ENCODE measurements at places on chromosomes 16 and 17.

- peak; percentile 49 for DNase-seq
Measured at GRCh38 chr17:73189417-73190099, 3.3 kb upstream of the COG1 start.

- DNase-seq: no peak
Measured at GRCh38 chr16:20675488-20676267, 21.8 kb downstream of the ACSM1 start.

DNA sequence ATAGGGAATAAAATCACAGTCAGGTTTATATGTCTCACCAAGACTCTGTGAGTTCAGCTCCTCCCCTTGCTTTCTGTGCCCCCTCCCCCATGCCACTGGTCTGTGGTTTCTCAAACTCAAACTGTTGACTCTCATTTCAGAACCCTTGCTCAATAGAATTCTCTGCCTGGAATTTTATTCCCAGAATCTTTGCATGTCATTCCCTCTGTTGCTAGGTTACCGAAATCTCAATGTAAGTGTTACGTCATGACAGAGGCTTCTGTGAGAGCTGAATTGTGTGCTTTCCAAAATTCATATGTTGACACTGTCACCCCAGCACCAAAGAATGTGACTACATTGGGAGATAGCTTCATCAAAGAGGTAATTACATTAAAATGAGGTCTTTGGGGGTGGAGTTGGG, 1938.8 kb downstream of the TP53TG3F start:
- no peak for DNase-seq

GRCh38 chr17:50865060-50865867, 890 bp downstream of the TOB1 start:
- peak; percentile 38 for DNase-seq

- no peak for DNase-seq
Measured at GRCh38 chr17:67411397-67411796, 34.3 kb downstream of the PITPNC1 start.

DNA sequence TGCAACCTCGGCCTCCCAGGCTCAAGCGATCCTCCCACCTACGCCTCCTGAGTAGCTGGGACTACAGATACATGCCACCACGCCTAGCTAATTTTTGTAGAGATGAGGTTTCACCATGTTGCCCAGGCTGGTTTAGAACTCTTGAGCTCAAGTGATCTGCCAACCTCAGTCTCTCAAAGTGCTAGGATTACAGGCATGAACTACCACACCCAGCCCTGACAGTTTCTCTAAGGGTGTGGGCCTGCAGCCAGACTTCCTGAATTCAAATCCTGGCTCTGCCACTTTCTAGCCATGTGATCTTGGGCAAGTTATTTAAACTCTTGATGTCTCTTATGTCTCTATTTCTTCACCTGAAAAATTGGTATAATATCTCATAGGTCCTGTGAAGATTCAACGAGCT, 5.6 kb downstream of the CUEDC1 start:
- DNase-seq: no peak

- no peak for DNase-seq
Measured at GRCh38 chr16:11706180-11706742, 36.4 kb downstream of the TXNDC11 start.

DNA sequence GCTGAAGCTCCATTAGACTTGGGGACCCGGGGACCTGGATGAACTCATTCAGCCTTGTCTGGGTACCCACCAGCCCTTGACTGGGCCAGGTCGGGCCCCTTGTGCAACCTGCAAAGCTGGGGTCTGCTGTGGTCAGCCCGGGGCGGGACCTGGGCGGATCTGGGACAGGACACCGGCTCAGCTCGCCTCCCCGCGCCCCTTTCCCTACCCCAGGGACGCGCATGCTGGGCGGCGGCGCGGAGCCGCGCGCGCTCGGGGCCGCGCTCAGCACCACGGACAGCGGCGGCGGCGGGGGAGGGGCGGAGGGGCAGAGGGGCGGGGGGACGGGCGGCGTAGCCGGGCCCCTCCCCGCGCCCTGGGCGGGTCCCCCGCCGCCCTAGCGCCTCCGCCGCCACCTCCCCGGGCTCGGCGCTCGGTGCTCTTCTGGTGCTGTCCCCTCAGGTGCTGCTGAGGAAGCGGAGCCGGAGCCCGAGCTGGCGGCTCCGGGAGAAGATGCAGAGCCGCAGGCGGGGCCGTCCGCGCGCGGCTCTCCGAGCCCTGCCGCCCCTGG, 7.4 kb downstream of the ACD start:
- DNase-seq: no peak

DNA sequence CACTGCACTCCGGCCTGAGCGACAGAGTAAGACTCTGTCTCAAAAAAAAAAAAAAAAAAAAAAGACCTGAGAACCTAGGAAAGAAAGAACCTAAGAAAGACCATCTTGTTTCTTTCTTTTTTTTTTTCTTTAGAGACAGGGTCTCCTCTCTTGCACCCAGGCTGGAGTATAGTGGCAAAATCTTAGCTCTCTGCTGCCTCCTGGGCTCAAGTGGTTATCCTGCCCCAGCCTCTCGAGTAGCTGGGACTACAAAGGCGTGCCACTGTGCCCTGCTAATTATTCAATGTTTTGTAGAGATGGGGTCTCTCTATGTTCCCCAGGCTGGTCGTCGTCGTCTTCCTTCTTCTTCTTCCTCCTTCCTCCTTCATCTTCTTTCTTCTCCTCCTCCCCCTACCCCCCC, 7.8 kb upstream of the BIRC5 start:
- no peak for DNase-seq

DNA sequence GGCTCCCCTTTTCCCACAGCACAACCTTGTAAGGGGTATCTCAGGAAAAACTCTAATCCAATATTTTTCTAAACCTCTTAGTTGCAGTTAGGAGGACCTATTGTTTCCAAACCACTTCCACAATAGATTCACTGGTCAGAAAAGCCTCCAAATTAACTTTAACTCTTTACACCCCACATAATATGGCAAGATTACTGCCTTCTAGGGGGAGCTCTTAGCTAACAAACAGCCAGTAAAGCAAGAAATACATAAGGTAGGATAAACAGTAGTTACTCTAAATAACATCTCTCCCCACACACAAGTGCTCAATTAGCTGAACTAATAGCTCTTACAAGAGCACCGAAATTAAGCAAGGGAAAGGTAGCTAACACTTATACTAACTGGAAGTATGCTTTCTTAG, 192.1 kb upstream of the KIF2B start:
- no peak for DNase-seq

- DNase-seq: no peak
Measured at GRCh38 chr17:16123531-16123930, 91.8 kb downstream of the NCOR1 start.

DNA sequence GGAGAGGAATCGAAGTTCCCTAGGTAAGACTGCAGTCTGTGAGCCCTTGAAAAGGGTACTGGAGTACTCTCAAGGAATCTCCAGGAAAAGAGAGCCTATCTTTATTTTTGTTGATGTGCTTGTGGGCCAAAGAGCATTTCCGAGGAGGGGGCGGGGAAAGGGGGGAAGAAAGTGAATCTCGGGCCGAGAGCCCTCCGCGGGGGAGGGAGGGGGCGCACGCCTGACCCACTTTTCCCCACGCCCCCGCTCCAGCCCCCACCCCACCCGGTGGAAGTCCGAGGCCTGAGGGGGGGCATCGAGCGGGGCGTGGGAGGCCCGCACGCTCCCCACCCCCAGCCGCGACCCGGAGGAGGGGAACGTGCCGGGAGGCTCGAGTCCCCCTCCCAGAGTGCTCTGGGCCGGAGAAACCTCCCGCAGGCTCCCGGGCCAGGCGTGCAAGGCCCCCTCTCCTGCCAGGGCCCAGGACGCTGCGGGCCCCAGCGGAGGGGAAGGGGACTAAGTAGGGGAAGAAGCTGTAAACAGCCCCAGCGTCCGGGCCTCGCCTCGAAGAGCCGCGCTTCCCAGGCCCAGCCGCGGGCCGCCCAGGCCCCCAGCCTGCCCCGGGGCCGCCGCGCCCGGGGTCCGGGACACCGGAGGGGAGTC, 444 bp downstream of the HELZ start:
- DNase-seq: no peak

DNA sequence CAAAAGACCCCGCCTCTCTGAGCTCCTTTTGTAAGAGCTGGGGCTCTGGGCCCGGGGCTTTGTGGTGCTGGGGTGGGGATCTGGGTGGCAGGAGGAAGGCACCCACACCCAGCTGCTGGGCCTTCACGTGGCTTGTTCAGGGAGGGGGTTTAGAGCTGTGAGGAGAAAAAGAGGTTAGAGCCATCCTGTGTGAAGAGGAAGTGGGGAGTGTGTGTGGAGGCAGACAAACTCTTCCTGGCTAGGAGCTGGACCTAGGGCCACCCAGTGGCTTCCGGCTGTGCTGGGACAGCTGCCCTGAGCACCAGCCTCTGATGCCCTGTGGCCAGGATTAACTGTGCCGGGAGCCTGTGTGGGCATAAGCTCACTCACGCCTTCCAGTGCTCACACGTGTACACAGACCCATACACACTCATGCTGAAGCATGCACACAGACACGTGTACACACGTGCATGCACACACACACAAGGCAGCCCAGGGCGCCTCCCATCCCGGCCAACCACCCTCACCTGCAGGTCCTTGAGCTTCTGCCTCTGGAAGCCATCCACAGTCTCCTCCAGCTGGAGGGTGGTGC, 7.4 kb downstream of the CIBAR2 start:
- peak; percentile 8 for DNase-seq

DNA sequence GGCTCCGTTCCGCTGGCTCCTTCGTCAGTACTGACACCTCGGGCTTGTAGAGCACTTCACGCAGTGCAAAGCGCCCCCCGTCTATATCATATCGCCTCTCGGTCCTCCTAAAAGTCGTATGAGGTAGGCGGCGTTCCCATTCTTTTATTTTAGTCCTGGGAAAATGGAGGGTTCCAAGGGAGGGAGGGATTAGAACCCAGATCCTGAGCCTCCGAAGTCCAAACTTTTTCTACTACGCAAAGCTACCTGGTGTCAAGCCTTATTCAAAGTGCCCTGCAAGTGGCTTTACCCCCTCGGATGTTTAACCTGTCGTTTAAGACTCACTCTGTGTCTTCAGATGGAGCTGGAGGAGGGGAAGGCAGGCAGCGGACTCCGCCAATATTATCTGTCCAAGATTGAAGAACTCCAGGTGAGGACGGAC, 348 bp upstream of the FTSJ3 start:
- no peak for DNase-seq

DNA sequence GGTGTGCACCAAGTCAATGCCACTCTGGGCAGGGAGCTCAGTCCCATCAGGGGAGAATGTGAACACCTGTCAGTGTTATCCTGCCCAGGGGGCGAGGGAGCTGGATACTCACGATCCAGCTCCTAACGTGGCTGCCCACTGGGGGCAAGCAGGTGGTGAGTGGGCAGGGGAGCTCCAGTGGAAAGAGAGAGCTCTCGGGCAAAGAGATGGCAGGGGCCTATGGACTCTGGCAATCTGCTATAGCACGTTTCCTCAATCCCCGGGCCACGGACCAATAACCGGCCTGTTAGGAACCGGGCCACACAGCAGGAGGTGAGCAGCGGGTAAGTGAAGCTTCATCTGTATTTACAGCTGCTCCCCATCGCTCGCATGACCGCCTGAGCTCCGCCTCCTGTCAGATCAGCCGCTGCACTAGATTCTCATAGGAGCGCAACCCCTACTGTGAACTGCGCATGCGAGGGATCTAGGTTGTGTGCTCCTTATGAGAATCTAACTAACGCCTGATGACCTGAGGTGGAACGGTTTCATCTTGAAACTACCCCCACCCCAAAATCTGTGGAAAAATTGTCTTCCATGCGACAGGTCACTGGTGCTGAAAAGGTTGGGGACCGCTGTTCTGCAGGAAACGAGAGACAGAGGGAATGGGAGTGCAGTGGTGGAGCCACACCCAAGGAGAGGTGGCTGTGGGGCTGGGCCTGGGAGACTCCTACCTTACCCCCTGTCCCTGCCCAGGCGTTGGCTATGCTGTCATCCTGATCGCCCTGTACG, 15.6 kb downstream of the SLC6A2 start:
- DNase-seq: no peak

- no peak for DNase-seq
Measured at GRCh38 chr16:28538733-28539596, at the start of gene NUPR1. NUPR1 (minus strand) TSS chr16:28538974; CDS start chr16:28538907, 67 bp downstream.

GRCh38 chr17:42918902-42919521, 18.4 kb downstream of the G6PC1 start:
- DNase-seq: peak; percentile 88

DNA sequence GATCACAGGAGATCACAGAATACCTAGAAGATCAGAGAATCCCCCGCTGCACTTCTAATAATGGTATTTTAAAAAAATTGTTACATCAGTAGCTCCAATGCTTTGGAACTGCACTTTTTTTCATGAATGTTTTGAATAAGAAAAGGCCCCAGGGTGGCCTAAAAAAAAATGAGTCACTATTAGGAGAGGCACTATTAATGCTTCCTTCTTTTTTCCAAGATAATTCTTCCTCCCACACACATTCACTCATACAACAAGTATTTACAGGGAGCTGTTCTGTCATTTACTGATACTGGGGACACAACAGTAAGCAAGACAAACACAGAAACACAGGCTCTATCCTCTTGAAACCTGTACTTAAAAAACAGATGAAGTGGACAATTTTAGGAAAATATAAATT, 675 bp upstream of the PDZD9 start:
- no peak for DNase-seq

DNA sequence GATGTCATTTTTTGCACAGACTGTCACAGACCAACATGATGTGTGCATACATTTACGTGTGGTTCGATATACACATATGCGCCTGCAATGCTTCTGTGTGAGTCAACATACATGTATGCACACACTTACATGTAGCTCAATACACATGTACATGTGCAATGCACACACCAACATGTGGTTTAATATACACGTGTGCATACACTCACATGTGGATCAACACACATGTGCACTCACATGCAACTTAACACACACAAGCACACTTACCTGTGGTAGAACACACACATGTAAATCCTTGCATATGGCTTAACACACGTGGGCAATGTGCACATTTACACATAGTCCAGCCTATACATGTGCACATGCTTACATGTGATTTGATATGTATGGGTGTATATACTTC, 97.5 kb downstream of the CYLD start:
- DNase-seq: no peak

- no peak for DNase-seq
Measured at GRCh38 chr17:46736100-46736499, 82.4 kb downstream of the WNT3 start.

DNA sequence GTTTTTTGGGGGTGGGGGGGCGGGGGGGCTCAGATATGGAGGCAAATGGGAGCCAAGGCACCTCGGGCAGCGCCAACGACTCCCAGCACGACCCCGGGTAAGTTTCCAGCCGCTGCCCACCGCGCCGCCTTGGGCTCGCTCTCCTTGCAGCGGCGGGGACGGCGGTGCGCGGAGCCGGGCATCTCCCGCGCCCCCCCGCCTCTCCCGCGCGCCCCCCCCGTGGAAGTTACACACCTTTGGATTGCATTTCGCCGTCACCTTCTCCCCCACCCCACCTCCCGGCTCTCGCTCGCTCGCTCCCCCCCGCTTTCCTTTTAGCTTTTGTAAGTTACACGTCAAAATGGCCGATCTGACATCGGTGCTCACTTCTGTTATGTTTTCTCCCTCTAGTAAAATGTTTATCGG, 387 bp downstream of the MSI2 start:
- no peak for DNase-seq

GRCh38 chr17:17204635-17205231, 1.4 kb downstream of the PLD6 start:
- DNase-seq: no peak

Data from SHP77 treated with DMSO at 0.1 percent for 48 hours (cell line).